ENCODE measurements at places on chromosomes 16 and 17.

DNA sequence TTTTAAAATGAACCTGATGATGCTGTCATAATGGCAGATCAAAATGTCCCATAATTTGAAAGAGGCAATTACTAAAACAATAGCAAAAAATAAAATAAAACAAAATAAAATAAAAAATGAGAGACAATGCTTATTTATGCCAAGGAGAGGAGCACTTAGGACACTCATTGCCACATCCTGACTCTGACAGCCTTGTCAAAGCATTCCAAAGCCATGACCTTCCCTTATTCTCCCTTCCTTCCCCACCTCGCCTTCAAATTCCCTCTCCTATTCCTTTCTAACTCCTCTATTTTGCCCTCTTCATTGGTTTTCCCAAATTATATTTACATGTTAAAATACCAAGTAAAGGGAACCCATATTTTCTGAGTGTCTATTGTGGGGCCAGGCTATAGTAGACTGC lies 220.0 kb downstream of the CDH13 start:
- DNase-seq = no peak

GRCh38 chr17:50928646-50929045 lies 62.5 kb upstream of the TOB1 start:
- DNase-seq = no peak

DNA sequence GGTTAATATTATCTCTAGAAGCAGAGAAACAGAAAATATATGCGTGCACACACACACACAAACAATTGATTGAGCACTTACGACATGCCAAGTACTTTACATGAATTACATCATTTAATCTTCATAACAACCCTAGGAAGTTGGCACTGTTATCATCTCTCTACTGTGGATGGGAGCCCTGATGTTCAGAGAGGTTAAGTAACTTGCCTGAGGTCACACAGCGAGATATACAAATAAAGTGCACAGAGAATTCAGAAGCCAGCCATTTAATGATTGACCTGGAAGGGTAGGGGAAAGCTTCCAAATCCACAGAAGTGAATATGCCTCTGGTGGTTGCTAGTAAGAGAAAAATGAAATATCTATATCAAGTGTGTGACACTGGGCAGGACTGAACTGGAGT lies 37.5 kb upstream of the GPR139 start:
- no peak for DNase-seq

DNA sequence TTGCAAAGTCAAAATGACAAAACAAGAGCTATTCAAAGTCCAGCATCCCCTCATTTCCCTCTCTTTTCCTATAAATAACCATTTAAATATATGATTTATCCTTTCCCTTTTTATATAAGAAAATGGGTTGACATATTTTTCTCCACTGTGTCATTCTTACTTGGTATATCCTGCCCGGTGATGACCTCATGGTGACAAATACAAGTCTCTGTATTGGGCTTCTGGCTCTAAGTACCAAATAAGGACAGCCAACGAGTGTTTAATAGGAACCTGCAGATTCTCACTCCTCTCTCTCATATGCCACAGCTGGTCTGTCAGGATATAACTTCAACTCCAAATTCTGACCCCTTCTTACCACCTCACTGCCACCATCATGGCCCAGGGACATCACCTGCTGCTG lies 25.5 kb upstream of the CBLN1 start:
- no peak for DNase-seq

- DNase-seq = no peak
These were observed 111.9 kb downstream of the XYLT1 start for GRCh38 chr16:17358846-17359245.

DNA sequence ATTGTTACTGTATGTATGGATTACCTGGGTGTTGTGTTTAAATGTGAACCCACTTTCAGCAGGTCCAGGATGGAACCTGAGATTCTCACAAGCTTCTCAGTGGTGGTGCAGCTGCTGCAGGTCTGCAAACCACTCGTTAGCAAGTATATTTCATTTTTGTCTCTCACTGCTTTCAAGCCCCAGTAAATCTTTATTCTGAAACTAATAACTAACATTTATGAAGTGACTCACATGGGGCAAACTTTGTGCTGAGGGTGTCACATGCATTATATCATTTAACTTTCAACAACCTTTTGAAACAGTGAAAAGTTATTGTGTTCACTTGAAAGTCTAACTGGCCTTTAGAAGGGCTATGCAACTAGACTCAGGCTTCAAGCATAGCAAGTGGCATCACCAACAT lies 98.9 kb upstream of the DYNLRB2 start:
- no peak for DNase-seq

- peak; percentile 93 for DNase-seq
These were observed 85.0 kb downstream of the SNX29 start for GRCh38 chr16:12061336-12062055.

DNA sequence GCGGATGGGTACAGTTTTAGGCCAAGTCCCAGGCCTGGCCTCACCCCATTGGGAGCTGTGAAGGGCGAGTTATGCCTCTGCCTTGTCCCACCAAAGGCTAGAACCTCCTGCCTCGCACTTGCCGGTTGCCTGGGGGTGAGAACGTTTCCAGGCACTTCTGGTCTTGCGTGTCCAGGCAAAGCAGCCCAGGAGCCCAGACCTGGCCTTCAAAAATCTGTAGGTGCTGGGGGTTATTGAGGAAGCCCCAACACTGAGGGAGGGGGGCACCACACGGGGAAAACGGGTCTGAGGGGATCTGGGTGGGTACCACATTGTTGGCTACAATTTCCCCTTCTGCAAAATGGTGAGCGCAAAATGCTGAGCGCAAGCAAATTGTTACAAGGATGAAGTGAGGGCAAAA lies 12.2 kb upstream of the ATP2C2 start:
- DNase-seq = no peak

- no peak for DNase-seq
These were observed 1.7 kb upstream of the LASP1 start for GRCh38 chr17:38867968-38868816.

- no peak for DNase-seq
These were observed 7.2 kb upstream of the MTSS2 start for GRCh38 chr16:70692873-70693671.

GRCh38 chr17:19470530-19471261 lies 59.7 kb downstream of the RNF112 start:
- DNase-seq = no peak

- peak; percentile 75 for DNase-seq
These were observed 2.0 kb downstream of the OVCA2 start for GRCh38 chr17:2043785-2044184.

DNA sequence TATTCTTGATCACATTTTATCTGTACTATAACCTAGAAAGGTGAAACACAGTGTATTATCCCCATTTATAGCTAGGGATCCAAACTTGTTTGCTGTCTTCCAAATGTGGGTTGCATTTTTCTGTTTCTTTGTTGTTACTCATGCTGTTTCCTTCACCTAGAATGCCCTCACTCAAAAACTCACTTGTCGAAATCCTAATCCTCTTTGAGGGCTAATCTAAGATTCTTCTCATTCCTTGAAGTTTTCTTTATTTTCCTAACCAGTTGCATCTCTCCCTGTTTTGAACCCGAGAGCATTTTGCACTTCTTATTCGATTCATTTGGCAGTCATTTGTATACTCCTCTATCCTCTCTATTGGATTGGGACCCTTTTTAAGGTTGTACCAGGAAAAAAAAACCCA lies 9.6 kb downstream of the CALCOCO2 start:
- no peak for DNase-seq

DNA sequence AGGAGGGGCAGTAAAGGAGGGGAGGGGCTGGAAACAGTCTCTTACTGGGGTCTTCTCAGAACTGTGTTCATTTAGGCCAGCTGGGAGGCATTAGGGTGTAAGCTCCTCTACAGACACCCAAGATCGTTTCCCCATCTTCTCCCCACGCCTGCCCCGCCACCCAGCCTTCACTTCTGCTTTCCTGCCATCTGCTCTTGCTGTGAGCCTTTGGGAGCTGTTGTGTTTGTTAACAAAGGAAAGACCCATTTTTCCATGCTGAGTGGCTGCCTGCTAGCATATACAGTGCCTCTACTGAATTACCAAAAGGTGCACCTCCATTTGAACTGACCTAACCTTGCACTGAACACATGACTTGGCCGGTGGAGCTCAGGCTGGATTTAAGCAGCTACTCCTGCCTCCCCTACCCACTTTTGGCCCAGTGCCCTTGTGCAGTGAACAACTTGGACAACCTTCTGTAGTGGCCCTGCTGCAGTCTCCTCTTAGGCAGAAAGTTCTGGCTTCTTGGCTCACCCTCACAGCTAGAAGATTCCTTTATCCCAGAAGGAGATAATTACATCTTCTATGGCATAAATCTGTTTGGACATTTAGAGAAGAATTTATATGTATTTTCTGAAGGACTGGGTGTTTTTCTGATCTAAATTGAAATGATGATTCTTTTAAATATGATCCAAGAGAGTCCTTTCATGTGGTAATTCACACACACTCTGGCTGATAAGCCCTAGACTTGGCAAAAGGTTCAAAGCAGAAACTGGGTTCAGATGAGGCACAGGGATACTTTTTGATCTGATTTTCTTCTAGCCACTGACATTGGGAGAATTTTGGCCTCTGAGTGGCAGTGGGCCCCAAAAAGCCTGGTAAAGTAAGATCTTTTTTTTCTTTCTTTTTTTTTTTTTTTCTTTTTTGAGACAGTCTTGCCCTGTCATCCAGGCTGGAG lies 81.9 kb upstream of the HNF1B start:
- no peak for DNase-seq

DNA sequence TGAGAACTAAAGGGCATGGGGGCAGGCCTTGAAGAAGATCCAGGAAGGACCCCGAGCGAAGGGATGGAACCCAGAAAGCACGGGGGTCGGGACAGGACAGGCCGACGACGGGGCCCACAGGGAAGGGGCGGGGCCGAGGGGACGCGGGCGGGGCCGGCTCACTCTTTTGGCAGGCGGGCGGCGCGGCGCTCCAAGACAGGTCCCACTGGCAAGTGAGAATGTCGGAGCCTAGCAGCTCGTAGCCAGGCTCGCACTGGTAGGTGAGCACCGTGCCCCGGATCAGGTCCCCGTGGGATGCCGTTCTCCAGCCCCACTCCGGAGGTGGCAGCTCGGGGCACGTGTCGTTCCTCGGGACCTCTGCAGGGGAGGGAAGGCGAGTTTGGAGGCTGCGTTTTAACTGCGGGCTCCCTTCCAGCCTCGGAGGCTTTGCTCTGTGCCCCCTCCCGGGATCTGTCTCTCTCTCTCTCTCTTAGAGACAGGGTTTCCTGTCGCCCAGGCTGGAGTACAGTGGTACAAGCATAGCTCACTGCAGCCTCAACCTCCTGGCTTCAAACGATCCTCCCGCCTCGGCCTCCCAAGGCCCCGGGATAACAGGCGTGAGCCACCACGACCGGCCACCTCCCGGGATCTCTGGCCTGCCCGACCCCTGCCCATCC lies 13.7 kb upstream of the CDIPT start:
- no peak for DNase-seq

DNA sequence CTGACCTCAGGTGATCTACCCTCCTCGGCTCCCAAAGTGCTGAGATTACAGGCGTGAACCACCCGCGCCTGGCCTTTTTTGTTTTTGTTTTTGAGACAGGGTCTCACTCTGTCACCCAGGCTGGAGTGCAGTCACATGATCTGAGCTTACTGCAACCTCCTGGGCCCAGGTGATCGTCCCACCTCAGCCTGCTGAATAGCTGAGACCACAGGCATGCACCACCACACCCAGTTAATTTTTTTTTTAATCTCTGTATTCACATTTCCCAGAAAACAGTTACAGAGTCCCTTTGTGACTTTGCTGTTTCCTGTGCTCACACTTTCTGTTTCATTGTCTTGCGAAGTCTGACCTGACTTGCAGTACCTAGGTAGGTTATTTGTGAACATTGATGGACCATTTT lies 2.7 kb downstream of the CLUAP1 start:
- DNase-seq = peak; percentile 16
